Activated CD4-positive, alpha-beta T cell treated with anti-CD3 and anti-CD28 coated beads for 4 hours (primary cell): ENCODE measurements at places on chromosomes 11 and 22.

DNA sequence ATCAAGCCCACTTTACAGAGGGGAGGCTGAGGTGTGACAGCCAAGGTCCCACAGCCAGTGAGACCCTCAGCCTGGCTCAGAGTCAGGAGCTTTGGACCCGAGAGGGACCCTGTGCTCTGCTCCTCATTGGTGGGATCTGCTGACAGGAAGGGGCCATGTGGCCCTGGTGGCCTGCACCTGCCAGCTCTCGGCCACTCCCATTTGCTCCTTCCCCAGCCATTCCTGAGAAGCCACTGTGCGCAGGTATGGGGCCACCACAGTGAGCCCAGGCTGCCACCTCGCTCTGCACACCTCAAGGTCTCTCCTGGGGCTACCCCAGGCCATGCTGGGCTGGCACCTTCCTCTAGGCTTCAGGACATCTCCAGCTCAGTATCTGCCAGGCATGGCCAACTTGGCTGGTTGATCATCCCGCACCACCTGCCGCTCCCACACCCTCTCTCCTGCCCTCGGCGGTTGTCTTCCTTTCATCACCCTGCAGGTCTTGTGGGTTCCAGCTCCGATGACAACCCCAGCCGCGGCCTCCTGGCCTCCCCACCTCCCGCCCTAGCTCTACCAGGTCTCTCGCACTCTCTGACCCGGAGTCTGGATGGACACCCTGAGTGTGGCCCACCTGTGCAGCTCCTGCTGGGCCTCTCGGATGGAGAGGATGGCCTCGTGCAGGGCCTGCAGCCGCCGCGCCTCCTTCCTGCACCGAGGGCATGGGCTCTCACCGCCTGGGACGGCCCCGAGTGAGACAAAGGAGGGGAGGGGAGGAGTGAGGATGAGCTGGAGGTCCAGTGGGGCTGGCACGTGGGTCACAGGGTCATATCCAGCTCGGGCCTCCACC lies 32.2 kb upstream of the CARS1 start:
- no peak for DNase-seq

- no peak for DNase-seq
Measured at GRCh38 chr11:69891421-69892236, 72.4 kb upstream of the FGF3 start.

- peak; percentile 71 for DNase-seq
Measured at GRCh38 chr11:128291835-128292234, 295.5 kb downstream of the ETS1 start.

DNA sequence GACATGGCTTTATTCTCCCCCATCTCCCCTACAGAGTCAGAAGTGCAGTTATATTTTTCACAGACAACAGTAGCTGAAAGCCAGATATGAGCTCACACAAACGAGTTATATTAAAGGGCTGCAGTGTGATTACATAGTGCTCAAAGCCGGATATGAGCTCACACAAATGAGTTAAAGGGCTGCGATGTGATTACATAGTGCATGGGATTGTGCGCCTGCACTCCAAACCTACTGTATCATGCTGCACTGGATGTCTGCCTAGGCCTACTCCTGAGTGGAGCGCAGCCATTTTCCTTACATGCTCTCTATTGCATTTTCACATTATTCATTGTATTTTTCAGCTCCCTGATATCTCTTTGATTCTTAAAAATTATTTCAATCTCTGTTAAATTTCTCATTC lies 414.6 kb upstream of the LARGE1 start:
- DNase-seq: no peak

- DNase-seq: no peak
Measured at GRCh38 chr11:102320188-102320587, 2.9 kb downstream of the BIRC3 start.

DNA sequence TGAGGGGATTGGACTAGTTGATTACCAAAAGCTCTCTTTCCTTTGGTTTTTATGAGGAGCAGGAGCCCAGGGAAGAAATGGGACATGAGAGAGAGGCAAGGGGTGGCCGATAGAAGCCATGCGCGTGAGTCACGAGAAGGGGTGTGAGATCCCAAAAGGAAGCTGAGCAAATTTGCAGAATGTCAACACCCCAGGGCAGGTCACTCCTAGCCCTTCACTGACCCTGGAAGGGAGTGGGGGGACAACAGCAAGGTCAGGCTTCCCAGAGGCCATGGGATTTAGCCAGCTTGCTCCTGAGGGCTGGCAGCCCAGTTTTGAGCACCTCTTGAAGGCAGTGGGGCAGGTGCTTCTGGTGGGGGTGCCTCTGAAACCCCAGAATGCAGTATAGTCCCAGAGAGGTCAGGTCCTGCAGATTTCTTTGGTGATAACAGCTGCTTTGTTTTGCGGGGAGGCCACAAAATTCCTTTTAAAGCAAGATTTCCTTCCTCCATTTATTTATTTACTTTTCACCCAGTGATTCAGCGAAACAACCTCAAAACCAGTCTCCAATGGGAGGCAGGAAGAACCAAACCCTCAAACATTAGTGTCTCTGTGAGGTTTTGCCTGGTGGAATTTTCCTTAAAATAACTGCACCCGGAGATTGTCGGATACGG lies 40.1 kb upstream of the TIMP3 start:
- no peak for DNase-seq

DNA sequence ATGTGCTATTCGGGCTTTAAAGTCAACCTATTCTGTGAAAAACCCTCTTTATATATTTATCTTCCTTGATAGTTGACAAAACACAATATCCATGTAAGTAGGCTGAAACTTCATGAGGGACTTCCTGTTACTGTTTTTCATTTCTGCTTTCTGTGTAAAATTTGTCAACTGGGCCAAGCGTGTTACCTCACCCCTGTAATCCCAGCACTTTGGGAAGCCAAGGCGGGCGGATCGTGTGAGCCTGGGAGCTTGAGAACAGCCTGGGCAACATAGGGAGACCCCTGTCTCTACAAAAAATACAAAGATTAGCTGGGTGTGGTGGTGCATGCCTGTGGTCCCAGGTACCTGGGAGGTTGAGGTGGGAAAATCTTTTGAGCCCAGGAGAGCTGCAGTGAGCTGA lies 66.5 kb upstream of the SLC25A18 start:
- DNase-seq: no peak

DNA sequence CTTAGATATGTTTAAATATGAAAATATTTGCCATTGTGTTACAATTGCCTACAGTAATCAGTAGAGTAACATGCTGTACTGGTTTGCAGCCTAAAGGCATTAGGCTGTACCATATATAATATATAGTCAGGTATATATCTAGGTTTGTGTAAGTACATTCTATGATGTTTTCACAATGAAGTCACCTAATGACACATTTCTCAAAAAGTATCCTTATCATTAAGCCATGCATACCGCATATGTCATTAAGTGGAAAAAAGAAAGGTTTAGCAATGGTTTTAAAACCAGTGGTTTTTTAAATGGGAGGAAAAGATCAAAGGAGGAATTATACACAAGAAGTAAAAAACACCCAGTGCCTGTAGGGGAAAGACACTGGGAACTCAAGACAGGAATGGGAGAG lies 122.7 kb downstream of the RBFOX2 start:
- DNase-seq: no peak

DNA sequence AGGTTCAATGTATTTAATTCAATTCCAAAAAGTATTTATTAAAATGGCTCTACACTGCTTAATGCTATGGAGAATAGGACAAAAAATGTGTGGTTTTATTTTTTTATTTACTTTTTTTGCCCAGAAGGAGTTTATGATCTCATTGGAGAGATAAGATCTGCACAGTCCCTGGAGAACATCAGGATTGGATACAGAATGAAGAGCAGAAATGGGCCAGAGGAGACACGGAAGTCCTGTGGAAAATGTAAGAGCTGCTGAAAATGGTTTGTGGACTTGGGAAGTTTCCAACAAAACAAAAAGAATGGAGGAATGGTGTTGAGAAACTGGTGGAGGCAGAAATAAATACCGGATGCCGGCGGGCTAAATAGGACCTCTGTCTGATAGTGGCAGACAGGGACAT lies 554.6 kb downstream of the OPCML start:
- no peak for DNase-seq

DNA sequence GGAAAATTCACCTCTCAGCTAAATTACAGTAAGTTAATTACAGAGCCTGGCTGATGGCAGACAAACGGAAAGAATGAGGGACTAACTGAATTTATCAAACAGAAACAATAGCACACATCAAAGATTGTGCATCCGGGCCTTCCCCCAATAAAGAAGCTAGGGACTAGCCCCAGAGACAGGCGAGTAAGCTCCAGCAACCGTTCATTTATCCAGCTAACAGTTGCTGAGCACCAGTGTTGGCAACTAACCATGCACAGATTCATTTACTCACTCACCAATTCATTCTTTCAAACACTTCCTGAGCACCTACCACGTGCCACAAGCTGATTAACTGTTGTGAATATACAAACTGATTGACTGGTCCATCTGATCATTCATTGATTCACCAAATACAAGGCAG lies 51.2 kb downstream of the SMCO4 start:
- DNase-seq: no peak
